ENCODE measurements at places on chromosomes 5 and 9.

DNA sequence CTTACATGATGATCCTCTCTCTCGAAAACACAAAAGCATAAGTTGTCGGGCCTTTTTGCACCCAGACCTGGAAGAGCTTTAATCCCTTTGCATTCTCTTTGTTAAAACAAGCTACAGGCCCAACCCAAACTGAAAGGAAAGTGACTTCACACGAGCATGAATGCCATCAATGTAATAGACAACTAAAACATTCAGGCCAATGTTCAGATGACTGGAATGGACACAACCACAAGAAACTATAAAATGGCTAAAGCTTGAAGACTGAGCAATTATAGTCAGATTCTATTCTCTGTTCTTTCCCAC, 45.5 kb downstream of the RFX3 start:
- no peak for DNase-seq

- no peak for DNase-seq
These were observed 60.7 kb downstream of the SECISBP2 start for GRCh38 chr9:89379031-89379430.

DNA sequence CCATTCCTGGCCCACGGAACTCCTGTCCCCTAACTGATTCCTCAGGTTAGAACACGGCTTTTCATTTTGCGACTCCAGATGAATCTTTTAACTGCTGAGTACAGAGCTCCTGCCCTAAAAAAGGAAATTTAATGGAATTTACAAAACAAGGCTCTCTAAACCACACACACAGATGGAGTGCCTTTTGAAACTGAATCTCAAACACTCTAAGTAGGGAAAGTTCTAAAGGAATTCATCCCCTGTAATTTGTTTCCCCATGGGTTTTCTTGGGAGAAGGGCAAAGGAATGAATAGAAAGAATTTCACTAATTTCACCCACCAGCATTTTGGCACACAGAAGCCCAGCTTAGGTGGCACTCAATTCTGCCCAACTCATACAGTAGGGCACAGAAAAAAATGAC, 106.5 kb downstream of the THBS4 start:
- DNase-seq, result no peak

GRCh38 chr5:14452685-14453454, 128.7 kb upstream of the OTULINL start:
- no peak for DNase-seq

- DNase-seq, result no peak
These were observed 22.4 kb upstream of the STRBP start for GRCh38 chr9:123290764-123291163.

- DNase-seq, result no peak
These were observed 40.8 kb upstream of the ROPN1L start for GRCh38 chr5:10400831-10401230.

GRCh38 chr9:135222881-135223760, 135.7 kb downstream of the OLFM1 start:
- no peak for DNase-seq

- DNase-seq, result no peak
These were observed 18.1 kb upstream of the RPL26L1 start for GRCh38 chr5:172941067-172941516.

DNA sequence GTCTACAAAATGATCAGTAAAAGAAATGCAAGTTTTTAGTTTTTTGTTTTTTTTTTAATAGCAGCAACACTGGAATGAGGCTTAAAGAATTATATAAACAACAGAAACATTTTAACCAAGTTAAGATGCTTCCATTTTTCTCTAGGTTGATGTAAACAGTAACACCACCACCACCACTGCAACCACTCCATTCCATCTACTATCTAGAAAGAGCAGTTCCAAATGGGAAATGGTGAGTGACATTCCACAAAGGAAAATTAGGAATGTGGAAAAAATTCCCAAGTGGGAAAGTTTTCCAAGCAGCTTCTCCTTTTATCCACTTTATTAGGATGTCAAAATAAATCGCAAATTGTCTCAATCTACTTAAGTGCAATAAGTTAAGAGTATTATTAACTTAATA, 32.6 kb downstream of the SLC38A9 start:
- no peak for DNase-seq

DNA sequence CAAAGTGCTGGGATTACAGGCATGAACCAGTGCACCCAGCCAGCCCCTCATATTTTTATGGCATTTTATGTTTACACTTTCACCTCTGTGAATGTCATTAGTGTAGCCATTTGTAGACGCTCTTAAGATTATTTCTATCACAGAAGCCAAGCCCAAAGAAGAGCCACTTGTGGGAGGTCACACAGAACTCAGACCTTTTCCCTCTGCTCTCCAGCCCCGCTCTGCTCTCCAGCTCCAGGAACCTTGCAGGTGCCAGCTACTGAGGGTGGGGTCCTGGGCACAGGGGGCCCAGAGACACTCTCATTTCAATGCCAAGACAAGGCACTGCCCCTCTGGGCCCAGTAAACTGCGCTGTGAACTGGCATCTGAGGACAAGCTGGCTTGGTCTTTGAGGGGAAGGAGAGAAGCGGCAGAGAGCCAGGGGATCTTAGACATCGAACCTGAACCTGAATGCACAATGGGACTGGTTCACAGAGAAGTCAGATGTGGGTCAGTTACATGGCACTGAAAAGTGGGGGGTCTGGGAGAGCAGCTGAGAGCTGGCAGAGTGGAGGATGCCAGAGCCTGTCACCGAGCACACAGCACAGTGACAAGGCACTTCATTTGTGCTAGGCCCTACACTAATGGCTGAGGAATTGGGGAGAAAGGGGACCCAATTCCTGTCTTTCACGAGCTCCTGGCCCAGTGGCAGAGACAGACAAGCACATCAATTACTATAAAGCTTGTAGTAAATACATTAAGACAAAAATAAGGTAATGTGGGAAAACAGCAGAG, 16.7 kb downstream of the ANXA6 start:
- no peak for DNase-seq

DNA sequence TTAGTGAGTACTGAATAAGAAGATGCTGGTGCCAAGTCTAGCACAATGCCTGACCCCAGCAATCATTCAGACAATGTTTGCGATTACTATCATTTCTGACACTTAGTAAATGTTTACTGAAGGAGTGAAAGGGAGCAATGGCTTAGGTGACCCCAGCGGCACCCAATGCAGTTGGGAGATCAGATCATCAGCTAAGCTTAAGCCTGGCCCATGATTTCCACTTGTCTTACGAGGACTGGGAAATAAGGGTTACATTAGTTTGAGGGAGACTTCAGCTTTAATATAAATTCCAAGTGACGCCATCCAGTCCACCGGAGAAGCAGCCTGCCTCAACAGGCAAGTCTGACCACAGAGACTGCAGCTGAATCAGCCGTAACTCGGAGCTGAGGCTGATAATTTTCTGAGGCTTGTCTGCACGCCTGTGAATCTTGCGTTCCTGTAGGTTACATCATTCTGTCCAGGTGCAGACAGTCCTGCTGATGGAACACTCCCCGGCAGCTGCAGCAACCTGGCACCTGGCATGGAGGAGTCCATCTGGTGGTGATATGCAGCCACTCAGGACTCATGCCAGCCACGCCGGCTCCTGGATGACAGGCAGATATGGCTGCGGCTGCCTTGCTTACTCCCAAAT, 34.9 kb upstream of the FGF1 start:
- no peak for DNase-seq

DNA sequence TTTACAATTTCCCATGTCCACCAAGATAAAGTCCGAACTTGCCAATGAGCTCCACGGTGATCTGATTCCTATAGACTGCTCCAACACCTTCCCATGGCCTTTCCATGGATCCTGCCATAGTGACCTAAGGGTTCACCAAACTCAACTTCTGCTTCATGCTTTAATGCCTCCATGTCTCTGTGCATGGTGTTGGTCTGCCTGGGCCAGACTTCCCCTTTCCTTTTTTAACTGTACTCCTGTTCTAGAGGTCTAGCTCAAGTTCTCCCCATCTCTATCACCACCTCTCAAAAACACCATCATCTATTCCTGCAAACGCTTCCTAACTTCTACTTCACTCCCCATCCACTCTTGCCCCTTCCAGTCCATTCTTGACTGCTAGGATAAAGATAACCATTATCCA, 14.8 kb upstream of the SMARCA2 start:
- DNase-seq, result no peak
